RCC 7860 (cell line): ENCODE measurements at places on chromosomes 16 and 17.
A peak's percentile ranks its signal among the peaks of the same experiment; 100 is the strongest.

DNA sequence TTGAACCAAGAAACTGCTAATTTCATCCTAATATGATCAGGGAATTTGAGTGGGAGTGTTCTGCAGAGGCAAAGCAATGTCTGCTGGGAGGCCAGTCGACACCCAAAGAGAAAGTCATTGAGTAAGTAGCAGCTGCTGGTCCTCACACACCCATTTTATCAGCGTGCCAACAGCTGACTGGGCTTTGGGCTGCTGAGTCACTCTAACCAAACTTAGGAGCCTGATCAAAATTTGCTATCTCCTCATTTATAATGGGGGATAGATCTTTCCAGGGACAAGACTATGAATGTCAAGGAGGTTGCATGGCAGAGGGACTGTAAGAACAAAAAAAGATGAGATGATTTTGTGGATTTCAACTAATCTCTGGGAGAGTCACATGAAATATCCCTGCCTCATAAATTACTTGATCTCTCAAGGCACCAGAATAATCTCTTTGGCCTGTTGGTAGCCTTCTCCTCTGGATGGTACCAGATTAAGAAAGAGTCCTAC lies 32.9 kb downstream of the CPSF4L start:
- DNase-seq = peak; percentile 39

DNA sequence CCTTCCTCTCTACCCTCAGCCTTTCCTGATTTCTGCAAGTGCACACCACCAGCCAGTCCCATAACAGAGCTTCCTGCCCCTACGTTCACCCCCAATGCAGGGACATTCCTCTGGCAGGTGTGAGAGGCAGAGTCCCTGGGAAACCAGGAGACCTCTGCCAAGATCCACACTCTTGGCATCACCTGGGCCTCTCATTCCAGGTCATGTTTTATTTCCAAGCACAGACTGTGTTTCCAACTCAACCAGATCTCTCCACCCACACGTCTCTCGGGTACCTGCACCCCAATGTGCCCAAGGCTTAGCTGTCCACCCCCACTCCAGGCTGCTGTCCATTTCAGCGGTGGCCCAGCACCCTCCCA lies 21.0 kb upstream of the PHB1 start:
- no peak for DNase-seq

GRCh38 chr17:43528988-43529814 lies 16.9 kb downstream of the ETV4 start:
- DNase-seq = no peak

DNA sequence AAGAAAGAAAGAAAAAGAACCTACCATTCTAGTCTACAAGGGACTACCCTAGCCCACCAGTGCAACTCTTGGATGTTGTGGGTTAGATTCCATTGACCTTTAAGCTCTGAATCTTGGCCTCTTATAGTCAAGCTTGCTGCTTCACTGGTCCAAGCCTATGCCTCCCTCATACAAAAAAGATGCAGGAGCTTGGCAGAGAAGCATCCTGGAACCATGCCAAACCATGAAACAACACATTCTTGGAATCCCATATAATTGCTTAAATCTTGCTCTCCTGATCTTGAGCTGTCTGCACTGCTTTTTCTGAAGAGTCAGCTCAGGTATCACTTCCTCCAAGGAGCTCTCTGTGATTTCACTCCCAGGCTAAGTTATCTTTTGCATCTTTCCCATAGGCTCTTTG lies 117.9 kb upstream of the GPR139 start:
- no peak for DNase-seq

GRCh38 chr17:36188891-36189306 lies 7.7 kb downstream of the CCL3L1 start:
- DNase-seq = no peak

GRCh38 chr16:79379095-79379494 lies 221.4 kb downstream of the MAF start:
- no peak for DNase-seq

GRCh38 chr17:40062329-40063186 lies at the start of gene THRA:
THRA (plus strand) TSS chr17:40062965; CDS start chr17:40074489, 11,524 bp downstream.
- DNase-seq = no peak
